ENCODE measurements at places on chromosomes 3 and 15.

GRCh38 chr15:47439146-47440111 lies 277.9 kb upstream of the SEMA6D start:
- DNase-seq = no peak

DNA sequence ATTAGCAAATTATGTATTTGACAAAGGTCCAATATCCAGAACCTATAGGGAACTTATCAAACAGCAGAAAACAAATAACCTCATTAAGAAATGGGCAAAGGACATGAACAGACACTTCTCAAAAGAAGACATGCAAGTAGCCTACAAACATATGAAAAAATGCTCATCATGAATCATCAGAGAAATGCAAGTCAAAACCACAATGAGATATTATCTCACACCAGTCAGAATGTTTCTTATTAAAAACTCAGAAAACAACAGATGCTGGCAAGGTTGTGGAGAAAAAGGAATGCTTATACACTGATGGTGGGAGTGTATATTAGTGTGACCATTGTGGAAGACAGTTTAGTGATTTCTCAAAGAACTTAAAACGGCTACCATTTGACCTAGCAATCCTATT lies 116.1 kb upstream of the CRBN start:
- no peak for DNase-seq

GRCh38 chr15:93488296-93488713 lies 399.3 kb upstream of the RGMA start:
- no peak for DNase-seq

- DNase-seq = no peak
These were observed 153.8 kb downstream of the EBLN2 start for GRCh38 chr3:73215281-73215680.

GRCh38 chr3:143480344-143480743 lies 360.8 kb downstream of the CHST2 start:
- no peak for DNase-seq

DNA sequence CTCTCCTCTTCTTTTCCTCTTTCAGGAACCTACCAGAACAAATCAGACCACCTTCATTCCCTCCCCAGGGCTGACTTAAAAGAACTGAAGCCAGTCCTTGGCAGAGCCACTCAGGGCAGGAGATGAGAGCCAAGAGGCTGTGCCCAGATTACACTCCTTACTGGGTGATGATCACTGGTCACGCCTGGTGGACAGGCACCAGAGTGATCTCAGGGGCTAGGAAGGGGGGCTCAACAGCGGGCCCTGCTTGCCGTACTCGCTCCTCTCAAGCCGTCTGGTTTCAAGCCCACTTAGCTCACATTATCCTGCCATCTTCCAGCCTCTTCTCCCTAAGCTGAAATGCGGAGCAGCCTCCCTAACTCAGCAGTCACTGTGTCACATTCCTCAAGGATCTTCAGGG lies 1.7 kb upstream of the FAH start:
- DNase-seq = no peak

DNA sequence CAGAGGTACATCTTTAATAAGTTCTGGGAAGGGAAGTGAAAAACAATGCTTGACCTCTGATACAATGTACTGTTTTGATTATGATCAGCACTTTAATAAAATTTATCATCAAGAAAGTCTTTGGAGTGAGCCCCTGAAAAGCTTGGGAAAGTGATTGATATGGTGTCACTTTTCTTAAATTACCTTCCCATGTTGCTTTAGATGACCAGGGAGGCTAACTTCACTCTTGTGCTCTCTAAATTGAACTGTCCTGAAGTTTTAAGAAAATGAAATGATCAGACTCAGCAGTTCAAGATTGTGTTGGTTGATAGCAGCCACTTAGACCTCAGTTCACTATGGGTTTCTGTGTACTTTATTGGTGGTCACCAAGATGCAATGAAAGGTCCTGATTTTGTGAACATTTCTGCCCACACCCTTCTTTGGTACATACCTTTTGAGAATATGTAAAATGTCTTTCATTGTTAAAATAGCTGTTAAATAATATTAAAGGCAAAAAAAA lies 15.7 kb downstream of the TGFBR2 start:
- no peak for DNase-seq

DNA sequence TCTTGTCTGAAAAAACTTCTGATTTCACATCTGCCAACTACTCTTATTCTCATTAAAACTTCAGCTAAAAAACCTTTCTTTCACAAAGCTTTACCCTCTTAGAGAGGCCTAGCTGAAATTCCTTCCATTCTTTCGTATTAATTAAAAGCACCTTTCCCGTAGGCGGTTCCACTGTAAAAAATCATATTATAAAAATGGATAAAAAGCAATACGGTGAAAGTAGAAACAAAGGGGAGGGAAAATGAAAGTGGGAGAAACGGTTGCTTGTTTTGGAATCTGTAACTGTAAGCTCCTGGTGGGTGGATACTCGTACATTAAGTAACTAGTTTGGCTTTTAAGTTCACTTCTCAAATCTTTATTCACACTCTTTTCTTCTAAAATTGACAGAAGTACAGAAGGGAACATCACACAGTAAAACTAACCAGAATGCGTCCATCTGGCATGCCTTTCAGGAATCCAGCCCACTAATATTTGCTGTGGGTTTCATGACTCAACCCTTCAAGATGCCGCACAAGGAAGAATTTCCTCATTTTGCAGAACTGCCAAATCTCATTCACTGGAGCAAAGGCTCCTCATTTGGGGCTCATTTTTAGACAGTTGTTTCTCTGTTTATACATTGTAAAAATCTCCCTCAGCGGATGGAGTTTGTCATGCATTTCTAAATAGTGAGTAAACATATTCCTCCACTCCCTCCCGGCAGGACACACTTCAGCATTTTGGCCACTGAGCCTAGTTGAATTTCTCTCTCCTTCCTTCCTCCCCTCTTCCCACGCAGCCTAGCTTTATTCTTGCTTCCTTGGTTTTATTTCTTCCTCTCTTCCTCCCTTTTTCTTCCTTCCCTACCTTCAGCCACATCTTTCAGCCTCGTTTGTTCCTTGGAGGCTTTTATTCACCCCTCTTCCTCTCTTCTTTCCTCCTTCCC lies 419.5 kb upstream of the NAALADL2 start:
- no peak for DNase-seq

- no peak for DNase-seq
These were observed 379.8 kb downstream of the LPP start for GRCh38 chr3:188533612-188534357.

DNA sequence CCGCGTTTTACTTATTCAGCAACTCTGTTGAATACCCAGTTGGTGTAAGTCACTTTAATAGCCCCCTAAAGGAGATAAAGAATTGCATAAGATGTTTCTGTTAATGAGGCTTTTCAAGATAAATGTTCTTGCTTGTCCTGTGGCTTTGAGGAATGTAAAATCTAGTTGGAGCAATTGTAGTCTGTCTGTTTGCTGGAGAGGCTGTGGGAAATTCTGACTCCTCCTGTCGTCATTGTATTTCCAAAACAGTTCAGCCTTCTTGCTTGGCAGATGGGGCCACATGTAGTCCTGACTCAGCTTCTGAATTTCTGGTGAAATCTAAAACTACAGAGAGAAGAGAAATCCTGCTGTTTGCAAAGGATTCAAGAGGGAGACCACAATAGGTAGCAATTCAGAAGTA lies 114.4 kb downstream of the RYR3 start:
- DNase-seq = no peak

- DNase-seq = no peak
These were observed 62.0 kb downstream of the TMCC1 start for GRCh38 chr3:129831503-129831902.

DNA sequence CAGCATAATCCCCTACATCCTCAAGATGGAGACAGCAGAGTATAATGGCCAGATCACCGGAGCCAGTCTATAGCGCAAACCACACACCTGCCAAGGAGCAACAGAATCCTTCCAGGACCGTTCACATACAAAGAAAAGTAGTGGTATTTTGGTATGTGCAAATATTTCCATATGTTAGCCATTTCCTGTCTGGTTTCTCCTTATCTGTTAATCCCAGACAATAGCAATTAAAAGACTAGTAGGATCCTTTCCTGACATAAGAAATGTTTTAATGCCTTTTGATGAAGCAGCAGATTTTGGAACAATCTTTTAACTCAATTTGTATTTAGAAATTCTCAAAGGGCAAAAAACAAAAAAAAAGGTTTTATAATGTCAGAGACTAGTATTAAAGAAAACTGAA lies 22.2 kb downstream of the MRPS25 start:
- DNase-seq = no peak

GRCh38 chr15:81303244-81304225 lies 20.4 kb downstream of the STARD5 start:
- DNase-seq = no peak

DNA sequence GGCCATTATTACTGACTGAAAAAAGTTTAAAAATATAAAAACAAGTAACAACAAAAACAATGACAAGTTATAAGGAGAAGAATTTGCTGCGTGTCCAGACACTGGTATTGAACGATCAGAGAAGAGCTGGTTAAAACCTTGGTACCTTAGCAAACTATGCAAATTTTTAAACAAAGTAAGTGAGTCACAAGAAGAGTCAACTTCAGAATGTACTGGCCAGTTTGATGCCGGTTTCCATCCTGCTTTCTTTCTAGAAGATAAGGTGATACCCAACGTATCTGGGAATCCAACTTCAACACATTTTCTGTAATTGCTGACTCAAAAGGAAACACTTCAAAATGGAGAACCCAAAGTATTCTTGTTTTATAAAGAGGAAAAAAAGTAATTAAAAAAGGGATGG lies 49.8 kb downstream of the RUBCN start:
- DNase-seq = no peak

- no peak for DNase-seq
These were observed 384.4 kb downstream of the RSL24D1 start for GRCh38 chr15:54812383-54812782.

- DNase-seq = no peak
These were observed 120.7 kb downstream of the NSUN3 start for GRCh38 chr3:94183551-94183950.

DNA sequence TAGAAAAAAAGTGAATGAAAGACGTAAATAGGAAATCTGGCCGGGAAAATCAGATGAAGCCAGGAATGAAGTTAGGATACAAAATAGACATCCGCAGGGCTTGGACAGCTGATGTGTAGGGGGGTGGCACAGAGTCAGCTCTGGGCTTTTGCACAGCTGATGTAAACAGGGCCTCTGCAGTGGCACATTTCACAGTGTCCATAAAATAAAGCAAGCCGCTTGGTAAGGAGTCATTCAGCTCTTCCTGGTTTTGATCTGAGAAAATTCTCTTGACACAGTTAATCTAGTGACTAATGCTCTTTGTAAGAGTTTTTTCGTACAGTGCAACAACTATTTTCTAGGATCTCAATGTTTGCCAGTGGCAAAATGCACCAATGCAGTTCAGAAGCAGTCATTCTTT lies 153.3 kb downstream of the USP13 start:
- no peak for DNase-seq

DNA sequence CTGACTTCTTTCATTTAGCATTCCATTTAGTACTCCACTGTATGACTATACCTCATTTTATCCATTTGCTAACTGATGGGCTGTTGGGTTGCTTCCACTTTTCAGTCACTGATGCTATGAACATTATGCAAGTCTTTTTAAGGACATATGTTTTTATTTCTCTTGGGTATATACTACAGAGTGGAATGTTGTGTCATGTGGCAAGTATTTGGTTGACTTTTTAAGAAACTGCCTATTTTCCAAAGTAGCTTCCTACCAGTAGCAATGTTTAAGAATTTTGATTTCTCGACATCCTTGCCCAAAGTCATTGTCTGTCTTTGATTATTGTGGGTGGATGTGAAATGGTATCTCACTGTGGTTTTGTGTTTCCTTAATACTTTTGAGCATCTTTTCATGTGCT lies 110.1 kb upstream of the TPM1 start:
- no peak for DNase-seq

DNA sequence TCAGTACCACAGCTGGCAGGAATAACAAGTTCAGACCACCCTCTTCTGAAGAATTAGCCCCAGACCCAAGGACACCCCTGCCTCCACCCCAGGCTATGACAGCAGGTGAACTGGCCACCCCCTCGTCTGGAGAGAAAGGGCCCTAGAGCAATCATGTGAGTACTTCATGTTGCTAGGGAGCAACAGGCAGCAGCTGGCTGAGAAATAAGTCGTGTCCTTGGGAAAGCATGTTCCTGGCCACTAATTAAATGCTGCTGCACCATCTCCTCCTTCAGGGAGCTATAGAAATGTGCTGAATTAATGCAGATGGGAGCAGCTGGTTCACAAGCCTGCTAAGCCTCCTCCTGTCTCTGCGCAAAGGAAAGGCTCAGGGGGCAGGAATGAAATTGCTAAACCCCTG lies 31.5 kb downstream of the MRPS11 start:
- no peak for DNase-seq

- DNase-seq = no peak
These were observed 594.8 kb downstream of the MAGI1 start for GRCh38 chr3:65443739-65444446.

DNA sequence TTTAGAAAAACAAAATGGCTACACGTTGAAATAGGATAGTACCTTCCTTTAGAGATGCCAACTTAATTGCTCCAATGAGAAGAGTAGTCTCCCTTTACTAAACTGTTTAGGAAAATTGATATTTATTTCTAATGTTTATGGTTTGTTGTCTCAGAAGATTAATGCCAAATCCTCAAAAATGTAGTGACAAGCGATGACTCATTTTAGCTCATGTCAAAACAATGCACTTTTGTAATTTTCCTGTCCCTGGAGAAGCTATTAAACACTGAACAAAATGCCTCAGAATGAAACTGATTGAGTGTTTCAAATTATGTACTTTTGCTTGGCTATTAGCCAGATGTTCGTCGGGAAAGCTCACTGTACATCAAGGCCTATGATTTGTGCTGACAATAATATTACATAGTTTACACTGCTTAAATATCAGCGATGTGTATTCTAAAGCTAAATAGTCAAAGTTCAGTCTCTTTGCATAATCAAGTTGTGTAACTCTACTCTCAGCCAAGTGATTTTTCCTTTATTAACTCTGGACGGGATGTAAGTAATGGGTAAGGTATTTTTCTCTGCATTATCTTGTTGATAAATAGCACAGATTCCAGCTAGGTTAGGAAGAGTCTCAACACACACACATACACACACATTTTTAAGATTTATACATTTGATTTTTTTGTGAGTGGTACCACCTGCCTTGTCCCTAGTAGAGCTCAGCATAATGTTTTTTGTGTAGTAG lies 83.7 kb downstream of the CMSS1 start:
- no peak for DNase-seq

GRCh38 chr15:63126726-63127125 lies 5.1 kb downstream of the LACTB start:
- DNase-seq = no peak

DNA sequence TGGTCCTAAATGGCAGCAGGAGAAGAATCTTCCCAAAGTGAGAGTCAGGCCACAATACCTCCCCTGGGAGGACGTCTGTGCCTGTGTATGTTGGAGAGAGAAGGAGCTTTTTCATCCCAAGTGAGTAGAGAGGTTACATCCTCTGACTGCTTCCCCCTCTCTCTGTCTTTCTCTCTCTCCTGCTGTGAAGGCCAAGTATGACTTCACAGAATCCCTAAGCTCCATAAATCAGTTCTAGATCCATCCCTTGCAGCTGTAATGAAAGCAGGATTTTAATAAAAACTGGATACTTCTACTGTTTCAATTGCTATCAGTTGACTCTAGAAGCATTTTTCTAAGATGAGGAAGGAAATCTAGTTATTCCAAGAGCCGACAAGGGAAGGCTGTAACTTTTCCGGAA lies 389.1 kb upstream of the PROK2 start:
- DNase-seq = no peak
